Right ventricle myocardium superior (tissue), 1 donor: ENCODE measurements at places on chromosomes 2 and 18.

DNA sequence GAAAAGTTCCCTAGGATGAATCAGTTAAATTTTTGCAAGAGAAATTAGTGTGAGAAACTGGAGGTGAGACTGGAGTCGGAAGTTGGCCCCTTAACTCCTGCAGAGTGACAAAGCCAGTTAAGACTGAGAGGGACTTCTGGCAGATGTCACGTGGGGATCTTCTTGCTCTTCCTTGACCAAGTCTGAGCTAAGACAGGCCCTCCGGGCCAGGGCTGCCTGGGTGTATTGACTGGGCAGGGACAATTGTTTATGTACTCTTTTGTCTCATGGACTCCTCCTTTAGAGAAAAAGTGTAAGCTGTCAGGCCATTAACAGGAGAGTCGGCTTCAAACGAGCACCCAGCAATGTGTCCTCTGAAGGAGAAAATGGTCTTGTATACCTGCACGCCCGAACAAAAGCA lies 48.6 kb upstream of the RALBP1 start:
- no peak for DNase-seq

DNA sequence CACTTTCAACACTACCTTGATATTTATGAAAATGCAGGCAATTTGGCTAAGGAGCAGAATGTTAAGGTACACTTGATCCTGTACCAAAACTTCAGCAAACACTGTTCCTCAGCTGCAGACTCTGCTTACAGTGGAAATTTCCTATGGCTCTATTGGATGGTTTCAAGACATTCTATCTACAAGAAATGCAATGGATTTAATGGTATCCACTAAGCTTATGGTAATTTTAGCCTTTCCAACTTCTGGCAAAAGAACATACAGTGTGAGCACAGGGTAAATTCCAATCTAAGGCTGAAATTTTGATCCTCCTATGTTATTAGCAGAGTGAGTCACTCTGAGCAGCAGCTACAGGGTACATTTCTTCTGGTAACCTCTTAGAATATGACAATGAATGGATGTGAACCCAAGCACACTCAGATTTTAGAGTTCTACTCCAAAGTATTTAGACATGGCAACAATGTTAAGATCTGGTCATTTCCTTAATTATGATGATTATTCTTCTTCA lies 361.8 kb upstream of the PIK3C3 start:
- DNase-seq: no peak

DNA sequence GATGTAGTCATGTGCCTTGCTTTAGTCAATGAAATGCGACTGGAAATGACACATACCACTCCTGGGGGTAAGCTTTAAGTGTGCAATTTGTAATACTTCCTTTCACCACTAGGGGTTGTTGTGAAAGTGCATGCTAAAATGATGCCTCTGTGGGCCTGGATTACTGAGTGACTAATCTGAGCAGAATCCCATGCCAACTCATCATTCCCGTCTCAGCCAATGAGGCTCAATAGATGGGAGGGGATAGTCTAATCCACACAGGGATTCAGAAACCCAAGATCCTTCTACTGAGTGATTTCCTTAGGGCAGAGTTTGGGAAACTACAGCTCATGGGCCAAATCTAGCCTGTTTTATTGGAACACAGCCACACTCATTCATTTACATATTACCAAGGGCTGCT lies 54.0 kb downstream of the HRH4 start:
- no peak for DNase-seq

- no peak for DNase-seq
Observed at GRCh38 chr2:129199501-129199900, 780.0 kb upstream of the RAB6C start.

DNA sequence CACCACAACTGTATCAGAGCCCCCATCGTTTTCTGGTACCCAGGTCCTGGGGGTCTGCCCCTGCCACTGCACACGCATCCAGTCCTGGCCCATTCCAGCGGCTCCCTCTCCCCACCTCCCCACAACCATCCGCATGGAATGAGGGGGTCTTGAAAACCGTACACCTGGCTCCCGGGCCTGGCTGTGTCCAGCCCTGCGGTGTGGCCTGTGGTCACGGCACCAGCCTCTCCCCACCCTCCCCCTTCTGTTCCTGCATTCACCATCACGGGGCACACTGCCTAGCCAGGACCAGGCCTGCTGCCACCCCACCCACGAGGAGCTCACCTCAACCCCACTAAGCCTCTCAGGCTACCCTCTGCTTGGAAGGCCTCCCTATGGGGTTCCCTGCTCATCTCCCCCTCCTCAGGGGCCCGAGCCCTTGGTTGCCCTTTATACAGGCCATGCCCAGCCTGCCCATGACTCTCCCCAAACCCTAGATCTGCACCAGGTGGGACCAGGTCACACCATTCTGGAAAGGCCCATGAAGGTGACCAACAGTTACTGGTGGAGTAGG lies 11.4 kb downstream of the GPR35 start:
- no peak for DNase-seq

GRCh38 chr2:218228366-218229090 lies 11.5 kb downstream of the ARPC2 start:
- no peak for DNase-seq

DNA sequence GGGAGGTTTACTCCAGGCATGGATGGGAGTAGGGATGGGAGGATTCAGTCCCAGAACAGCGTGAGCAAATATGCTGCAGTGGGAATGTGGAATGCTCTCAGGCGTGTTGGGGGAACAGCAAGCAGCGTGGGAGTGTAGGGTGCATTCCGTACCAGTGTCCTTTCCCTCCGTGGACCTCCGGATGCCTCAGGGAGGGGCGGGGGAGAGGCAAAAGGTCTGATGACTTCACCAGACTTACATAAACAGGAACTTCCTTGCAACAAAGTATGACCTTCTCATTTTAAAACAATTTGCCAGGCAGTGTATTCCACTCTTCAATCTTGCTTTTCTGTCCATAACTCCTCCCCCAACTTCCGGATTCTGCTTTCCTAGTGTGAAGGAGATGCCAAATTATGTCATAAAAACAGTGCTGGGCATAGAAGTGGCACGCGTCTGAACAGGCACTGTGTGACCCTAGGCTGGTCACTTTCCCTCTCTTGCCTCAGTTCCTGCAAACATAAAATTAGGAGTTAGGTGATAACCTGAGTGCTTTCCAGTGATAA lies 36.9 kb downstream of the RPL37A start:
- DNase-seq: peak; percentile 77
